ENCODE measurements at places on chromosomes 1 and 21. TPM values are rescaled to one million over a fixed set of nuclear protein-coding genes. Genes with fewer than 3 reads are reported as not detected.

Gene TPTE
- total RNA-seq: not detected

Gene SHCBP1L
- total RNA-seq: not detected

Gene KRTAP13-2
- total RNA-seq: not detected

Gene C4BPA
- not detected for total RNA-seq

DNA sequence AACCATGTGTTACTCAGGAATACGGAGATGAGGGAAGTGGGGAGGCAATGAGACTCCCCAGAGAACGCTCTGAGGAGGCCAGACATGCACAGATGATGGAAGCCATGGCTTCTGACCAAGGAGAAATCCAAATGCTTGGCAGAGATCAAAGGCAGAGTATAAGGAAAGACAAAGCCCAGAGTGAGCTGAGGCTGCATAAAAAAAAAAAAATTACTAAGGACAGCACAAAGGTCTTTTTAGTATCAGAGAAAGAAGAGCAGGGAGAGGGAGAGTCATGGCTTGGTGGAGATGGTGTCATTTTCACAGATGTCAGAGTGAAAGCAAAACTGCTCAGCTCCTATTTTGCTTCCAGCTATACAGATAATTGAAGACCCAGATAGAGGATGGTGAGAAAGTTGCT is 8.1 kb upstream of the NCF2 start:
- DNase-seq: no peak

GRCh38 chr1:179166663-179167417 is 62.6 kb downstream of the ABL2 start:
- DNase-seq: no peak

DNA sequence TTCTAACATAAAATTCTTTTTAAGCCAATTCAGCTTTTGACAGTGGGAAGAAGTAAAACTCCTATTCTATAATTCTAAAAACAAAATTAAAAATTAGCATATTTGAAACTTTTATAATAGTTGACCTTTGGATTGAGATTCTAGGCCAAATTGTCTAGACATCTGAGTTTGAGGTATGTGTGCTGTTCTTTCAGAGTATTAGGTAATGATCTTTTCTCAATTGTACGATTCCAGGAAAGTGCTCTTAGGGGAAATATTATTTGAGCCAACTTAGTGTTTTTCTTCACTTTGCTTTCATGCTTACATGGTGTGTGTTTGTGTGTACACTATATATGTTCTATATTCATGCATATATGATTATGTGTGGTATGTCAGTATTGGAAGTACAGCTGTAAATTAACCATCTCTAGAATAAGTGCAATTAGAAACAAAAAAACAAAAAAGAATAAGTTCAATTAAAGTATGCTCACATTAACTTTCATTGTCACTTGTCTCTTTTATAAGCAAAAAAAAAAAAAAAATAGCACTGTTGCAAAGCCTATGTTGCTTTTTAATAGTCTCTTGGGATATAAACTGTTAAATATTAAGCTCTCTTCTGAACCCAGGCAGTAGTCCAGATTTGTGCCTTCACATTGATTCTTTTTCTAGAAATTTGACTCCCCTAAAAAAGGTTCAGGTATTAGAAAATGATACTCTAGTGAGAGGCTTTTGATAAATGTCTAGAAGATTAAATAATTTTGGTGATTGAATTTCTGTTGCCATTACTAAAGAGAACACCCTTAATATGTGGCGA is 132.2 kb downstream of the ATP5PO start:
- no peak for DNase-seq

DNA sequence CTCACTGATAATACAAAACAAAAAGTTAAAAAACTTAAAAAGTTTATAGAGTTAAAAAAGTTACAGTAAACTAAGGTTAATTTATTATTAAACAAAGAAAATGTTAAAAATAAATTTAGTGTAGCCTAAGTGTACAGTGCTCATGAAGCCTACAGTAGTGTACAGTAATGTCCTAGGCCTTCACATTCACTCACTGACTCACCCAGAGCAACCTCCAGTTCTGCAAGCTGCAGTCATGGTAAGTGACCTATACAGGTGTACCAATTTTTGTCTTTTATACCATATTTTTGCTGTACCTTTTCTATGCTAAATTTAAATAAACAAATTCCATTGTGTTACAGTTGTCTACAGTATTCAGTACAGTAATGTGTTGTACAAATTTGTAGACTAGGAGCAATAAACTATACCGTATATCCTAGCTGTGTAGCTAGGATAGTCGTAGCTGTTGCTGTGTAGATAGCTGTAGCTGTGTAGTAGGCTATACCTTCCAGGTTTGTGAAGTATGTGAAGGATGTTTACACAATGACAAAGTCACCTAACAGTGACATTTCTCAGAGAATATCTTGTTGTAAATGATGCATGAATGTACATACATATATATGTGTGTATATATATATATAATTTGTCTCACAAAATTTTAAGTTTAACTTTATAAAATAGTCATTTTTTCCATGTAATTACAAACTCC is 140.2 kb downstream of the TGFB2 start:
- DNase-seq: no peak

GRCh38 chr1:168084396-168085231 is 52.1 kb downstream of the GPR161 start:
- DNase-seq: no peak
